ENCODE measurements at places on chromosomes 1 and 21. TPM values are rescaled to one million over a fixed set of nuclear protein-coding genes. Genes with fewer than 3 reads are reported as not detected.

C1orf94 gene
- polyA plus RNA-seq: not detected

GRCh38 chr1:231934797-231935196 lies 308.2 kb downstream of the DISC1 start:
- DNase-seq: no peak

DENND2D gene
- 18.9 TPM for polyA plus RNA-seq

DNA sequence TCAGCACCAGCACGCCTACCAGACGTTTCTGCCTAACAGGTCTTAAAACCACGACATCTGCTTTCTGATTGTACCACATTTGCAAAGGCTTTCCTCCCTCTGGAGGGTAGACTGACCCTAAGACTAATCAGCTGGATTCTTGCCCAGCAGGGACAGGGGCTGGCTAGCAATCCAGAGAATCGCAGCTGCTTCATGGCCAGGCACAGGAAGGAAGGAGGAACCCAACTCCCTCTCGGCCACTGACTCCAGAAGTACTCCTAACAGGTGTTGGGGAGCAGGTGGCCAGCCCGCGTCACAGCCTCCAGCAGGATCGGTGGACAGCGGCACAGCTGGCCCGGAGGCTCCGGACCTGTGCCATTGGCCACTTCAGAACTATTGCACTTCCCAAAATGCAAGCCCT lies 180.8 kb downstream of the NPHP4 start:
- no peak for DNase-seq

ACKR1 gene
- polyA plus RNA-seq: 0.33 TPM

GRCh38 chr1:243946946-243947345 lies 96.9 kb upstream of the AKT3 start:
- DNase-seq: no peak

GRCh38 chr1:19405761-19406487 lies 79.4 kb downstream of the CAPZB start:
- peak; percentile 60 for DNase-seq

GRCh38 chr1:3943123-3943431 lies 43.0 kb upstream of the C1orf174 start:
- no peak for DNase-seq

GRCh38 chr1:45952072-45952471 lies 148.7 kb downstream of the MAST2 start:
- DNase-seq: no peak

DNA sequence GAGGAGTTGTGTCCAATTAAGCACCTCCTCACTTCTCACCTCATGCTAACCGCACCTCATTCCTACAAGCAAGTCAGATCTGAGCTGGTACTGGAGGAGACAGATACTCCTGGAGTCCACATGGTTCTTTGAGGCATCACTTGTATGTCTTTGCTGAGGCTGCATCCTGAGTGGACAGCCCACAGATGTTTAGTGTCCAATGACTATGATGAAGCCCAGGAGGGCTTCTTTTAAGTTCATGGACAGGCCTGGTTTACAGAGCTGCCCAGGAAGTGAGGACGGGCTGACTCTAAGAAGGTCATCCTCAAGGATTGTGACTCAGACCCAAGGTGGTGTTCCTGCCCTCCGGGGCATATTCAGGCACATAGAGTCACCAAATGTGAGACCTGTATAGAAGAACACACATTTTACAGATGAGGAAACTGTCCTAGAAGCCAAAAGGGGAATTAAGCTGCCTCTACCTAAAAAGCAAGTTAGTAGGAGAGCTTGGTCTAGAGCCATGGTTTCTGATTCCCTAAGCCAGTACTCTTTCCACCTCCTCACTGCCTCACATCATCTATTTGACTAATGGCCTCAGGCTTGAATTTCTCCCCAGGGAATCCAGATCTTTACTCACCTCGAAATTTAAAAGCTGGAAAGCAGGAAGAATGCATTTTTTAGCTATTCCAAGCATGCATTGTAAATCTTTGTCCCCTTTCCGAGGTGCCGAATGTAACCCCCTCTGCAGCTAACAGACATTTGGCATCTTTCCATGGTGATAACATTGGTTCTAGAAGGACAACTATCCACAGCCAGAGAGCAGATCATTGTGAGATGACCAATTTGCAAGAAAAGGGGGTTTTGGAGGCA lies 228.1 kb downstream of the OMA1 start:
- no peak for DNase-seq

CAMSAP2 gene
- 48.1 TPM for polyA plus RNA-seq

PROK1 gene
- 0.17 TPM for polyA plus RNA-seq

PTAFR gene
- polyA plus RNA-seq: 1.9 TPM

GRCh38 chr1:5991381-5992025 lies 722 bp downstream of the NPHP4 start:
- no peak for DNase-seq

DNA sequence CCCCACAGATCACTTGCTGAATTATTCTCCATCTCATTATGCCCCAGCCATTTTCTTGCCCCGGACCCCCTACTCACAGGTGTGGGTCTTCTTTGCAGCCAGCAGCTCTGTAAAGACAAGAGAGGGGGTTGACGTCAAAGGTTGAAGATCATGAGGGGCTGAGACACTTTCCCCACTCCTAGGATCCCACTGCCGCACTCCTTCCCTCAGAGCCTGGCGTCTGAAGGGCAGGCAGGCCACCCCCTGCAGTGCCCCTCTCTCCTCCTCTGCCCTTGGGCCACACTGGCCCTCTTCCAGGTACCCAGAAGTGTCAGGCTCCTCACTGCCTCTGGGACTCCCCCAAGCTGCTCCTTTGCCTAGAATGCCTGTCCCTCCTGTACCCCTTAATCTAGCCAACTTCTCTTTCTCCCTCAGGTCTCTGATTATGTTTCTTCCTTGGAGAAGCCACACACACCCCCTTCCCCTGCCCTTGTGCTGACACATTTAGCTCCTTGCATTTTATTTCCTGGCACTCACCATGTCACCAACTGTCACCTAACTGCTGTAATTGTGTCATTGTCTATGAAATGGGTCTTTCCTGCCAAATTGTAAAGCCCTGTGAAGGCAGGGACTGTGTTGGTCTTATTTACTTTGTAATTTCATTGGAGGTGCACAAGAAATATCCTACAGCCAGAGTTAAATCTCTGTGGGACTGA lies 2.1 kb downstream of the RORC start:
- no peak for DNase-seq

AMY1B gene
- not detected for polyA plus RNA-seq

- no peak for DNase-seq
Observed at GRCh38 chr1:24513706-24514105, 11.1 kb downstream of the RCAN3 start.

- DNase-seq: no peak
Observed at GRCh38 chr1:78156805-78157521, 111.2 kb downstream of the GIPC2 start.

DNA sequence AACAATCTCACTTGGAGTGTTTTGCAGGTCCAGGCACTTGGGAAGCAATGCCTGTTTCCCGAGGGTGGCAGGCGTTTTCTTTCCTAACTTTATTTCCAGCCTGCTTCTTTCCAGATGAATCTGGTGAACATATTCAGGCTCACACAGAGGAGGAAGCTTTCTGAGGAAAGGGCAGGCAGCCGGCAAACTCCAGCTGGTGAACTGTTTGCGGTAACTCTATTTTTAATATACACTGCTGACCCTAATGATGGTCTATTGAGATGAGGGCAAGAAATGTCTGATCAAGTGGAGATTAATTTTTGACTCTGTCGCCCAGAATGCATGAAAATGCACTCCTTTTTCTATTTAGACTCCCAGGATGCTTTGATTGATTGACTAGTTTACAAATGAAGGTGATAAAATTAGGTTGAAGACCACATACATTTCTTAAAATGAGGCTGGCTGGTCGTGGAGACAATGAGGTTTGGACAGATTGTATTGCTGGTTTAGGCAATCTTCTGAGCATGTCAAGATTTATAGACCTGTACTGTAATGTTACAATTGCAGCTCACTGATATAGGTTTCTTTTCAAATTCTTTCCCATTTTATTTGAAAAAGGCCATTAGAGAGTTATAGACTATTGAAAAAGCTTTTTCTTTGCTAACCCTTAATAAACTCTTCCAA lies 153.8 kb downstream of the ATG4C start:
- DNase-seq: no peak

GRCh38 chr1:79375352-79375751 lies 368.8 kb upstream of the ADGRL4 start:
- no peak for DNase-seq
